ENCODE measurements at places on chromosomes 16 and 17.
A peak's percentile ranks its signal among the peaks of the same experiment; 100 is the strongest.

DNA sequence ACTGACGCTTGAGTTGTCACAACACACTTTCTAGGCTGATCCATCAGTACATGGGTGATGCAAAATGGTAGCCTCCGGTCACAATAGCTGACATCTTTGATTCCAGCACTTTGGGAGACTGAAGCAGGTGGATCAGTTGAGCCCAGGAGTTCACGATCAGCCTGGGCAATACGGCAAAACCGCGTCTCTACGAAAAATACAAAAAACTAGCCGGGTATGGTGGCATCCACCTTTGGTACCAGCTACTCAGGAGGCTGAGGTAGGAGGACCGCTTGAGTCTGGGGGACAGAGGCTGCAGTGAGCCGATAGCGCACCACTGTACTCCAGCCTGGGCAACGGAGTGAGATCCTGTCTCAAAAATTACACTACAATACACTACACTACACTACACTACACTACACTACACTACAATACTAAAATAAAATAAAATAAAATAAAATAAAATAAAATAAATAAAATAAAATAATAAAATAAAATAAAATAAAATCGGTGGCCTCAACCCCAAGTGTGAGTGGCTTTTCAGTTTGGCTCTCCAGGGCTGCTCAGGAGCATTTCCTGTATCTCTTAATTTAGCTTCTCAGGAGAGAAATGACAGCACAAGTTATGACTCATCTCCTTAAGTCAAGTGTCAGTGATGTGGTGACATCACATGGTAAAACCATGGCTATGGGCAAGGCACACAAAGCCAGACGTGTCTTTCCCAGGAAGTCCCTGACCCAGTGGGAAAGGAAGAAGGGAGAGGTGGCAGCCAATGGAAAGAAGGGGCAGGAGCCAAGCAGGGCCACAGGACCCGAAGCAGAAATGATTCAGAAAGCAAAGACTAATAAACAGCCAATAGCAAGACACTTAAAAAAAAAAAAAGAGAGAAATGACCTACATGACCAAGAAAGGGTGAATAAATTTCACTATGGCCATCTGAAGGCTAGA lies 75.3 kb upstream of the TBC1D3K start:
- DNase-seq: peak; percentile 69

DNA sequence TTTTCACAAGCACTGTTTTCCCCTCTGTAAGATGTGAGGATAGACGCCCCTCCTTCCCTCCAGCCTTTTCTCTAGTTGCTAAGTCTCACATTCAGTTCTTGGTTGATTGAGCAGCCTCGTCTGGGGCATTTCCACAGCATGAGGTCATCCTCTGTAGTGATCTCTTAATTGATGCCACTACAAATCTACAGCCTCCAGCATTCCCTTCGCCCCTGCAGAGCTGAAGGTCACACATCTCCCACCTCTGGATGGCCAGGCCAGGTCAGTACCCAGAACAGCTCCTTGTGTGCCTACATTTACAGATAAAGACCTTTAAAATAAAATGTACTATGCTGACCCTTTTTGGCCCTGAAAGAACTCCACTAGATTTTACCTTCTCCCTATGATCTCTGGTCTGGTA lies 32.5 kb upstream of the CDH11 start:
- DNase-seq: peak; percentile 16

DNA sequence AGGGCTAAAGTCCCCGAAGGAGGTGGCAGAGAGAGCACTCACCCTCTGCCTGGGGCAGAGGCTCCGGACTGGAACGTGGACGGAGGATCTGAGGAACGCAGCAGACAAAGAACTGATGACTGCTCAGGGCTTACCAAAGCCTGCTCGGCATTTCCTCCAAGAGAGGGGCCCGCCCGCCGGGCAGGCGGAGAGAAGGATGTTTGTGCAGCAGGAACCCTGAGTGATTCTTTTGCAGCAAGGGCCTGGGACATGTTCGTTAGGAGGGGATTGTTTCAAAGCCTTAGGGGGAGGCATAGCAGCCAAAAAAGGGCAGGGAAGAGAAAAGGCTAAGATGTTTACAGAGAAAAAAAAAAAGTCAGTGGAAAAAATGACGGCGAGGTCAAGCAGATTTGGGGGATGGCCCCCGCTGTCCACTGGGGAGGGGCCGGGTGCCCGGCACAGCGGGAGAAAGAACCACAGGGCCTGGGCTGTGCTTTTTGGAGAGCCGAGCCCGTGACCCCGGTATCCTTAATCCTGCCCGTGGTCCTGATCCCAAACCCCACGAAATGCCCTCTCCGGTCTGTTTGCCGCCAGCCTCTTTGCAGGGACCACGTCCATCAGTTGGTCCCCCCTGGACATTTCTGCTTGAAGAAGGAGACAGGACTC lies 129.3 kb downstream of the NTN1 start:
- peak; percentile 79 for DNase-seq

DNA sequence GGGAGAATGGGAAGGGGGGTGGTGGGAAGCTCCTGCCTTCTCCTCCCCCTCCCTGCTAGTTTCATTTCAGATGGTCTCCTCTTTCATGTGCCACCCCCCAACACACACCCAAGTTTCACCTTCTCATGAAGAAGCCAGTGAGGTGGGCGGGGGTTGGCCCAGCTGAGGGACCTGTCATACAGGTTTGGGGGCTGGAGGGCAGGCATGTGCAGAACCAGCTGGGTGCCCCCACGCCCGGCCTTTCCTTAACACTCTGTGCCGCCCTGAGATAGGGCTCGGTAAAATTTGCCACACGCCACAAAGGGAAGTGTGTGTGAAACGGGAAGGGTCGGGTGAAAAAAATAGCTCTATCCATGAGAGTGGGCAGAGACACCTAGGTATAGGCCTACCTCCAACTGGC lies 57.4 kb downstream of the PIPOX start:
- no peak for DNase-seq

Data from AG20443 (cell line).